Activated CD4-positive, alpha-beta memory T cell treated with anti-CD3 and anti-CD28 coated beads, Interleukin-2, amount 10 ng/mL, durations not matched to agents 7 days and 5 days (primary cell): ENCODE measurements at places on chromosomes 12 and 14. TPM values are rescaled to one million over a fixed set of nuclear protein-coding genes. Genes with fewer than 3 reads are reported as not detected.
A peak's percentile ranks its signal among the peaks of the same experiment; 100 is the strongest.

- DNase-seq = no peak
These were observed 11.5 kb upstream of the CABP1 start for GRCh38 chr12:120628919-120629318.

Gene E2F7
- total RNA-seq = 14.2 TPM

Gene WASHC3
- 53.4 TPM for total RNA-seq

Gene TDRD9
- 0.08 TPM for total RNA-seq

DNA sequence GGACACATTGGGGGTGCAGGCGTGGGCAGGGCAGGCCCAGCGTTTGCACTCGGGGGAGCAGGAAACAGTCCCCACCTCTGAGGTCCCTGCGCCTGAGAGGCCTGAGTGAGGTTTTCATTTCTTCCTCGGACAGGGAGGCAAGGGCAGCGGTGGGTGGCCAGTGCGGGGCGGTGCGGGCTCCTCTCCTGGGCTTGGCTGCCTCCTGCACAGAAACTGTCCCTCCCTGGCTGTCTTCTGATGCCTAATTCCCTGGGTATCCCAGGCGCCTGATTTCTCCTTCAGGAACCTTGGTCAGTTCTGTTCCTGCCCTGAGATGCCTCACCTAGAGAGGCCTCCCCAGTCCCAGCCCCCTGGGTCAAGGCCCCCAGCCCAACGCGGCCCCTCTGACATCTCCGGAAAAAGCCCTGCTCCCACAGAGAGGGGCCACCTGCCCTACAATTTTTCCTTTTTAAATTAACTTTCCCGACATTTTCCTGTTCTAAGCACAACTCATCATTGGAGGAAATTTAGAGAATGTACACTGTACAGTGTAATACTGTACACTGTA lies 260.3 kb downstream of the ADGRD1 start:
- no peak for DNase-seq

DNA sequence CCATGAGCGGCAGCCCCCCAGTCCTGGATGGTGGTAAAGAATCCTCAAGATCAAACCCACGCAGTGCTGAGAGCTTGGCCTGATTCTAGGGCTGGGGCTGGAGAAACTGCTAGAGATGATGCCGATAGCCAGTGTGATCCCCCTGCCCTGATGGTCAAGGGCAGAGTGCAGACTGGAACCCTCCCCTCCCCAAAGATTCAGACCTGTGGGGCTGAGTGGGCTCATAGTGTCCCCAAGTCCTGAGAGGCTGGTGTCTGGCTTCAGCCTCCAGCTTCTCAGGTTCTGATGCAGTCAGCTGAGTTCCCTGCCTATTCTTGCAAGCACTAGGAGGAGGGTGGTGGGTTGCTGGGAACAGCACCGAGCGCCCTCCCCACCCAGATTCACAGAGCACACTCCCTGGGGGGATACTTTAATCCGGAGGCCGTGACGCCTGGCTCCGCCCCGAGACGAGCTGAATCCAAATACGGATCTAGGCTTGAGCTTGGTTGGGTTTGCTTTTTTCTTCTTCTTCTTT lies 11.9 kb downstream of the RHOF start:
- DNase-seq = no peak

DNA sequence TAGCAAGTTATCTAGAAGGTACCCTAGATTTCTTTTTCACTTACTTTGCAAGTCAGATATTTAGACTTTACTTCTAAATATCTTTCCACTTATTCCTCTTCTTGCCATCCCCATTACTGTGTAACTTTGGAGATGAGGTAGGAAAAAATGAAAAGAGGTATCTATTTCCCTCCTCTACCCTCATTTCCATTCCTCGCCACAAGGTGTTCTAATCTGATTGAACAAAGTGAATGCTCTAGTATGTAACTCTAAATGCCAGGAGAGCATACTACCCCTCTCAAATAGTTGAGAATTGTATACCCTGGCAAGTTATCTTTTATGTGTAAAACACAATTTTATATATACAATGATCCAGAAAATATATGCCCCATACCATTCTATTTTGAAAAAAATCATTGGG lies 1.7 kb upstream of the LDHB start:
- no peak for DNase-seq

- peak; percentile 91 for DNase-seq
These were observed 1.0 kb upstream of the DDX23 start for GRCh38 chr12:48852734-48853688.

Gene CFAP54
- 0.75 TPM for total RNA-seq
